NK-92 treated with Interleukin-12 subunit alpha and Interleukin-12 subunit beta, amount 100 ng/mL, for 24 hours (cell line): ENCODE measurements at places on chromosomes 6 and 20.
A peak's percentile ranks its signal among the peaks of the same experiment; 100 is the strongest.

DNA sequence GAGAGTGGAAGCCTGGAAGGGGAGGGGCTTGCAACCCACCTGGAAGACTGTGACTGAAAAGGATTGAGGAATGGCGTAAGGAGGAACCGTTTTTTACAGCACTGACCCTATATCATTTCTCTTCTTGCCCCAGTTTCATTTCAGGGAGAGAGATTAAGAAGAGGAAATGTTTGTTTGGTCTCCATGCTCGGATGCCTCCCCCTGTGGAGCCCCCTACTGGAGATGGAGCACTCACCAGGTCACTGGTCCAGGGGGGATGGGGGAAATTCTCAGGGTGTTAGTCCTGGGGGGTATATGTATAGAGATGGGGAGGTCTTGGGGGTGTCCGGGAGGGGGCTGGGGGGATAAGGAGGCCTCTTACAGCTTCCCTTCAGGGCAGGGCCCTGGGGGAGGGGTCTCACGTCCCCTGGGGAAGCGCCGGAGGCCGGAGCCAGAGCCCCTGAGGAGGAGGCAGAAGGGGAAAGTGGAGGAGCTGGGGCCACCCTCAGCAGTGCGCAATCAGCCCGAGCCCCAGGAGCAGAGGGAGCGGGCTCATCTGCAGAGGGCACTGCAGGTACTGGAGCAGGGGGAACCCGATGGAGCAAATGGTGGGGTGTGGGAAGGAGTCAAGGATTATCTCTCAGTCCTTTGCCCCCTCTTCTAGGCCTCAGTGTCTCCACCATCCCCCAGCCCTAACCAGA is 3.2 kb downstream of the CUTA start:
- DNase-seq: no peak

- DNase-seq: no peak
Measured at GRCh38 chr6:52573295-52573694, 3.6 kb downstream of the TRAM2 start.

DNA sequence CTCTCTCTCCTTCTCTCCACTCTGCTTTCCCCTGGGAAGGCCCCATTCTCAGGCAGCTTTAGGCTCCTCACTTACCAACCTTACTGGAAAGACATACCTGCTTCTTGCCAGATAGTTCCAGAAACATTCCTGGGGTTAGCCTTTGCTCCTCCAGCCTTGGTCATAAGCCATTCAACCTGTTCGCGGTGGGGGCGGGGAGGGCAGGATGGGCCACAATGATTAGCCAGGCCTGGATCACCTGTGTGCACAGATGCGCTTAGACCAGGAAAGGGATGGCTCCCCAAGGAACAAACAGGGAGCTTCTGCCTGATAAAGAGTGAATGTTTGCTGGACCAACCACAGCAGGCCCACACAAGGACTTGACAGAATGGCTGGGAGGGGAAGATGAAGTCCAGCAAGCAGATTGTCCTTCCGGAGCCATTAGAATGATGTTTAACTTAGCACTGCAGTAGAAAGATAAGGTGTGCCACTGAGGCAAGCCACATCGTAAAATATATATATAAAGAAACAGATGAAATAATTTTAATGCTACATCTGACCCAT is 57.7 kb upstream of the CDKAL1 start:
- no peak for DNase-seq

- no peak for DNase-seq
Measured at GRCh38 chr6:27230758-27231111, 16.8 kb upstream of the PRSS16 start.

DNA sequence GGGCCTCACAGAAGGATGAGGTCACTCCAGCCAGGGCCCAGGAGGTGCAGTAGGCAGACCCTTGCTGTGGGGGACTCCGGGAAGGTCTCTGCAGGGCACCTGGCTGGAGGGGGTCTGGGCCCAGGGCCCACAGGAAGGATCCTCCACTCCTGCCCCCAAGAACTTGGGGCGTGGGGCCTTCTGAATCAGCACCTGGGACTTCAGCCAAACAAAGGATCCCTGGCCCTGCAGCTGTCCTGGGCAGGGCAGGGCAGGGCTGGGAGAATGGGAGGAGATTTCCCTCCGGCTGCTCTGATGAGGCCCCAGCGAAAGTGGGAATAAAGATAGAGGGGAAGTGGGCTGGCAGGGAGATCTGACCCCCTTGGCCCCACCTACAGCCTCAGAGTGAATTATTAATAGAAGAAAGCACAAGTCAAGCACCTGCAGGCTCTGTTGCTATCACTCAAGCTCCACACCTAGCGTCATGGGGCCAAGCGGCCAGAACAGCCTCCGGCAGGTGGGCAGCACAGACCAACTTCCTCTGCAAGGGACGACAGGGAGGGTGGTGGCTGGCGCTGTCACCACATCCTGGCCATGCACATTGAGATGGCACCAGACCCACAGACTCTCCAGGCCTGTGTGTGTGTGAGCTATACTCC is 61.6 kb upstream of the MRPS10 start:
- DNase-seq: peak; percentile 17

- DNase-seq: no peak
Measured at GRCh38 chr20:49572857-49573256, 4.9 kb upstream of the PTGIS start.

GRCh38 chr6:122718616-122719015 is 60.9 kb upstream of the FABP7 start:
- DNase-seq: no peak

- no peak for DNase-seq
Measured at GRCh38 chr20:35478804-35479472, 23.5 kb downstream of the CEP250 start.

GRCh38 chr6:168314948-168315347 is 4.6 kb downstream of the DACT2 start:
- no peak for DNase-seq

- DNase-seq: no peak
Measured at GRCh38 chr6:3831761-3832530, 17.2 kb upstream of the FAM50B start.

GRCh38 chr6:169227116-169227515 is 26.5 kb downstream of the THBS2 start:
- no peak for DNase-seq

DNA sequence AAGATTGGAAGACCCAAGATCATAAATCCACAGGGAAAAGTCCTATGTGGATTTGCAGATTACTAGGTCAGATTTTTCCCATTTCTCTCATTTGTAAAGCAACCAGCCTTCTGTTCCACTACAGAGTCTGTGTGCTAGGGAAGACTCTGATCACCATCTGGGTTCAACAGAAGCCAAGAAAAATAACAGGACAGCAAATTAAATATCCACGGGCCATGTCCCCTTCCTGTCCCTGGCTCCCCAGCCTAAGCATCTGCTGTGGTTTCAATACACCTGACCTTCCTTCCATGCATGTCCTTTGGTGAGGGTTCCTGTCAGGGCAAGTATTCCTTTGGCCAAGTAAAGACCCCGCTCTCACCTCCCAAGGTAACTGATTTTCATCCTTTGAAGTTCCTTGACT is 558.8 kb downstream of the KIF16B start:
- no peak for DNase-seq

DNA sequence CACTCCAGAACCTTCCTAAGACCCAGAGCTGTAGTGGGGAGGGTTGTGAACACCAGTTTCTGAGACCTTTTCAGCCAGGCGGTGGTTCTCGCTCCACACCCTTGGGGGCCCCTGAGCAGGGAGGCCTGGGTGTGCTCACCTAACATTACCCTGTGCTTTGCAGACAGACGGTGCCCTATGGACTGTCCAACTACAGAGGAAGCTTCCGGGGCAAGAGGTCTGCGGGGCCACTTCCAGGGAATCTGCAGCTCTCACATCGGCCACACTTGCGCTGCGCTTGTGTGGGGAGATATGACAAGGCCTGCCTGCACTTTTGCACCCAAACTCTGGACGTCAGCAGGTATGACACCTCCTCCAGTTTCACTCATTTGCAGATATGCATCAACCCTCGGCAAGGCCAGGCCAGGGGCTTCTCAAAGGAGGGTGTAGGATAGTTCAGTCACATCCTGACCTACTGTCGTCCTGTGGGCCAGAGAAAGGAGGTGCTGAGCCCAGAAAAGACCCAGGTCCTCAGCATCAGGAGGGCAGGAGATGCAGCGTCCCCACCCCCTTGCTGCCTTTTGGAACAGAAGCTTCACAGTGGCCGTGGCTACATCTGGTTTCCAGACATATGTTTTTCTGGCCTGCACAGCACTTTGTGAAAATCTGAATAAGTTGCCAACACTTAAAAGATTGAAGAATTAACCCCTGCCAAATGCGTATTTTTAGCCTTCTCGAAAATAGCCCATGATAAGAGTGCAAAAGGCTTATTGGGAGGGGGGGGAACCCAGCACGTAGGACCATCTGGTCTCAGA is 20.6 kb downstream of the EDN3 start:
- no peak for DNase-seq

DNA sequence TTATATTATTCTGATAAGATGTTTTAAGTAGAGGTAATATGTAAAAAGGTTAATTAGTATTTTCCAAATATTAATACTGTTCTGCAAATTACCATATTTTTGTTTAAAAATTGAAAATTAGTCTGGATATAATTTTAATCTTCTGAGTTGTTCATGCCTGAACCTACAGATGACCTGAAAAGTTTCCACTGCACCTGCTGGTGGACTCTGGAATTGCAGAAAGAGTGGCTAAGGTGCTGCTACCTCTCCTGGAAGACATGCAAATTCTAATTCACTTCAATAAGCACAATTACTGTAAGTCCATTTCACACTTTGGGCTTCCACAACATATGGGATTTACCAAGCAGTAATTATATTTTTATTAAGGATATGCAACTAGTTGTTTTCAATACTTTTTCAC is 77.7 kb upstream of the OLIG3 start:
- no peak for DNase-seq
